ENCODE measurements at places on chromosomes 6 and 20.

- peak; percentile 20 for DNase-seq
Observed at GRCh38 chr6:41576667-41577066, 30.5 kb downstream of the FOXP4 start.

DNA sequence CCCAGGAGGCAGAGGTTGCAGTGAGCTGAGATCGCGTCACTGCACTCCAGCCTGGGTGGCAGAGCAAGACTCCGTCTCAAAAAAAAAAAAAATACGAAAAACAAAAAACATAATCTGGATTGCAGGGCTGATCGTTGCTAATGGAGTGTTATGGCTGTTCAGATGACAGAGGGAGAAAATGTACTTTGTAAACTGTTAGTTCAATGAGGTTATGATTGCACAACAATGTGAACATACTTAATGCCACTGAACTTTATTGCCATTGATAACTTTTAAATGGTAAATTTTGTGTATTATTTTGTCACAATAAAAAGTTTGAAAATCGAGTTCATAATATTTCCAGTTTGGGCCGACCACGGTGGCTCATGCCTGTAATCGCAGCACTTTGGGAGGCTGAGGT is 10.5 kb downstream of the C20orf173 start:
- no peak for DNase-seq

GRCh38 chr20:15628851-15629353 is 944.3 kb downstream of the KIF16B start:
- DNase-seq, result no peak

GRCh38 chr6:166006900-166007301 is 160.8 kb downstream of the TBXT start:
- no peak for DNase-seq

DNA sequence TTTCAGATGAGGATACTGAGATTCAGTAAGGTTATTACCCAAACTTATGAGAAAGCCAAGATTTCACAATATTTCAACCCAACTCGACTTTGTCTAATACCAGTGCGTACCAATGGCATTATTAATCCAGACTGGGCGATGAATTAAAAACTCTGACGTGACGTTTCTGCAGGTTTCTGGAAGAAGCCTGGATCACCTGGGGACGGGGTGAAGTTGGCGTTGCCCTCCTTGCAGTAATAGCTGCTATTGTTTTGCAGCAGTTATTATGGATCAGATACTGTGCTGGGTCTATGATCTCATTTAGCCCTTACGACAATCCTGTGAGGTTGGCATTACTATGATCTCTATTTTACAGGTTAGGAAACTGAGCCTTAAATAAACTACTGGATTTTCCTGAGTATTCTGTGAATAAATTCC is 569 bp upstream of the CDC5L start:
- no peak for DNase-seq

- DNase-seq, result no peak
Observed at GRCh38 chr6:155090166-155090565, 95.1 kb downstream of the TIAM2 start.

- no peak for DNase-seq
Observed at GRCh38 chr6:152053332-152053731, 245.8 kb downstream of the ESR1 start.

DNA sequence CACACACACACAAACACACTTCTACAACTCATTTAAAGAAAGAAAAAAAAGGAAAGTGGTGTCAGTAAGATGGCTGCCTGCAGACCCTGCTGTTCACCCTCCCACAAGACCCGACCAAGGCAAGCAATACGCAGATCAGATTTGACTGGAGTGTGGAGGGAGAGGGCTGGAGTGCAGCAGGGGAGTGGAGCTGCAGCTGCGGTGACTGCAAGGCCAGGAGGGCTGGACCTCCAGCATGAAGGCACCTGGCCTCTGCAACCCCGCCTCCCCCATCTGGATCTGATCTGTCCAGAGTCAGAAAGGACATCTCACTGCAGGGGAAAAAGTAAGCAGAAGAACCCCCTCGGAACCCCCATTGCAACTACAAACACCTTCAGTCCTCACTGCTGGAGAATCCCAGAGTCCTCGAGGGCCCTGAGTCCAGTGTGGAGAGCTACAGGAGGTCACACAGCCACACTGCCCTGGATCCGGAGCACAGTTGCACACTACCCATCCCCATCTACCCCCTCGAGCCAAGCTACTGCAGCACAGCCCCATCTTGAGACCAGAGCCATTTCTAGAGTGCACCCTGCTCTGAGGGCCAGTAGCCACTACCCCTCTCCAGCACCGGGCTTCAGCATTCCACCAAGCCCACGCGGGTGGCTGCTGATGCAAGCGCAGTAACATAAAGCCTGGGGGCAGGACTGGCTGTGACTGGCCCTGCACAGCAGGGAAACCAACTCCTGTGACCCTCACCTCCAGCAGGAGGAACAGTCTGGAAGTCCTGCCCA is 41.9 kb upstream of the SRSF6 start:
- DNase-seq, result no peak

All from fibroblast of villous mesenchyme (primary cell).